ENCODE measurements at places on chromosomes 2 and 18. TPM values are rescaled to one million over a fixed set of nuclear protein-coding genes. Genes with fewer than 3 reads are reported as not detected.

LOXL3 gene
- total RNA-seq = 93.6 TPM

- DNase-seq = peak; percentile 88
These were observed 50.6 kb upstream of the MAPRE2 start for GRCh38 chr18:34990597-34990996.

DNA sequence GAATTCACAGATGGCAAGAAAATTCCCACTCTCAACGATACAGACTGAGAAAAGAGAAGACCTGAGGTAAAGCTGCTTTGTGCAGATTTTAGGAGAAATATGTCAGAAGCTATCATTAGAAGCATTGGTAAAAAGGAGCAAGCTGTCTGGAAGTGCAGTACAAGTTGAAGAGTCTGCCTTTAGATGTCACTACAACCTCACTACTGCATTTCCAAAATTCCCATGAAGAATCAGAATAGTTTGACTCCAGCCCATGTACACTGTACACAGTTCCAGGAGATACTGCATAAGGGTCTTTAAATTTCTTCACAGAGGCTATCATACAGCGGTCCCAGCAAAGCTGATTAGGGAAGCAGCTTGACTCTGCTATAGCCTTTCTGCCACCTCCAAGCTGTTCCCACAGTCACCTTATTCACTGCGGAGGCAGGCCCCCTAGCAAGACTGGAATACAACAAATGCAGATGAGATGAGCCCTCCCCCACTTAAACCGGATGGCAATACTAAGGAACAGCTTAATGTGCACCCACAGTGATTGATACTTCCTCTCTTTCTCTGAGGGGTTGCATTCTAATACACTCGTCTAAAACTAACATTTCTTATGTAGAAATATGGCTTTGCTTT is 527.4 kb downstream of the TMEM182 start:
- DNase-seq = no peak

- no peak for DNase-seq
These were observed 13.9 kb downstream of the VIL1 start for GRCh38 chr2:218432676-218433365.

DNA sequence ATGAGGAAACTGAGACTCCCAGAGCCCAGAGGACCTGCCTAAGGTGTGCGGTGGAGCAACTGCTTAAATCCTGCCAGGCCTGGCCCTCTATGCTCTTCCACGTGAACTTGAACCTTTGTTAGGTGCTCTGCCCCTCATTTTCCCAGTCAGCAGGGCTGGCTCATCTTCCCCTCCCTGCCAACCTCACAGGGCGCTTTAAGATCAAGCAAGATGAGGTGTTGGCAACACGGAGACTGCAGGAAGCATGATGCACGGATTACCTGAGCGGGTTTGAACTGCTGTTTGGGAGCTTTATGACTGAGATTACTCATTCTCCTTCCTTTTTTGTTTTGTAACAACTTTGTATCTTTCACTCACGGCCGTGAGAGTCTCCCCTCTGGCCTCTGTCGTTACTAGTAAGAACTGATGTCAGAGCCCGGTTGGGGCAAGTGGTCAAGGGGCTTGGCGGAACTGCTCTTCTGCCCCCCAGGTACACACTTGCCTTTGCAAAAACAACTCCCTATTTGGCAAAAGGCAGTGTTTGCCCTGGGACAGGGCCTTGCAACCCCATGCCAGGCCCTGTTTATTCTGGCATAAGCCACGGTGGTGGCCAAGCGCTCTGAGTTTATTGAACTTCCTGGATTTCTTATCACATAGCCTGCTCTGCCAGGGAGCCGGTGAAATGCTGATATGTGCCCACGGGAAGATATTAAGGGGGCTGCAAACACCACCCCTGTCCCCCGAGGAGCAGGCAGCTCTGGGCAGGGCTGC is 127.8 kb downstream of the INHBB start:
- DNase-seq = no peak

GRCh38 chr18:59101830-59102414 is 37.8 kb upstream of the SEC11C start:
- no peak for DNase-seq

CXXC1 gene
- total RNA-seq = 20.9 TPM

GRCh38 chr2:197858607-197859140 is 54.3 kb downstream of the PLCL1 start:
- DNase-seq = no peak

HOXD13 gene
- total RNA-seq = 1.2 TPM

DNA sequence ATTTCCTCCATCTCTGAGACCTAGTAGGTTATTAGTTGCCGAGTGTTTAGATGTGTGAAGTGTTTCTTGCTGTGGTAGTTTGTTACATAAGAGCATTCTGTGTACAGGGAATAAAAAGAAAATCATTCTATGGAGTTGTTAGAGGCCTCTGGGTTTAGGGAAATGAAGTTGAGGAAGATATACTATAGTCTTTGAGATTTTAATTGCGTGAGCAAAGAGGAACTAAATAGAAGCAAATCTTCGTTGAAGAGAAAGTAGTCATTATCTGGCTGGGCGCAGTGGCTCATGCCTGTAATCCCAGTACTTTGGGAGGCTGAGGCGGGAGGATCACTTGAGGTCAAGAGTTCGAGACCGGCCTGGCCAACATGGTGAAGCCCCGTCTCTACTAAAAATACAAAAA is 19.0 kb downstream of the USP39 start:
- DNase-seq = no peak

ADD2 gene
- total RNA-seq = not detected
